Upper lobe of left lung (tissue), 6 donors: ENCODE measurements at places on chromosomes 6 and 20.

GRCh38 chr20:237489-237888, 10.4 kb downstream of the DEFB129 start:
- DNase-seq, result no peak

GRCh38 chr6:162056745-162057144, 670.8 kb downstream of the PRKN start:
- no peak for DNase-seq

- peak; percentile 87 for DNase-seq
These were observed 13.0 kb downstream of the SERPINB6 start for GRCh38 chr6:2958331-2958711.

- DNase-seq, result no peak
These were observed 79.6 kb downstream of the PTPN1 start for GRCh38 chr20:50589548-50590347.

DNA sequence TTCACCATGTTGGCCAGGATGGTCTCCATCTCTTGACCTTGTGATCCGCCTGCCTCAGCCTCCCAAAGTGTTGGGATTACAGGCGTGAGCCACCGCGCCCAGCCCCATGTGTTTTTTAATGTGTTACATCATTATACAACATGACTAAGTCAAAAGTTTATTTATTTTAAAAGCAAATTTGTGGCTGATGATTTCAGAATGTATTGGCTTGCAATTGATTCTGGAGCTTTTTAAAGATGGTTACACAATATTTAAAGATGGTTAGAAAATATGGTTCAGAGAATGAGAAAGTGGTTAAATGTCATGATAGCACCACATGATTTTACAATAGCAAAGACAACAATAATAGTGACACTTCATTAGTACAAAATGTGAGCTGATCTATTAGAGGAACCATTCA, 80.5 kb downstream of the SASH1 start:
- DNase-seq, result no peak

DNA sequence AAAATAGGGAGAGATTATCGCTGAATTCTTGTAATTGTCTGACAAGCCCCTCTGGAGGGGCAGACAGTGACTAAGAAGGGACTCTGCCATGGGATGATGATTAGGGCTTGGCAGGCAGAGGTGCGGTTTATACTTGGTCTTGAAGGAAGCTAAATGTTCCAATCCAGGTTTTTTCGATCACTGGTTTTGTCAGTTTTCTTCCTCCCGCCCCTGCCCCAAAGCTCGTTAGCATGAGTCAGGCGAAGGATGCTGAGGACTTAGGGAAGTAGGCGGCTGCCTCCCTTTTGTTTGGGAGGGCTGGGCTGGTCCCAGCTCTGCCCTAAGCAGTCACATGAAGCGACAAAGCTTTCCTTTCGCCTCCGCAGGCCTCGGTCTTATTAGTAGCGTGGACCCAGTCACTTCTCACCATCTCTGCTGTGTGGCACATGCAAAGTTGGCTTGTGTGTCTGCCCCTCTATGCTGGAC, 314.2 kb downstream of the CDC5L start:
- DNase-seq, result no peak

DNA sequence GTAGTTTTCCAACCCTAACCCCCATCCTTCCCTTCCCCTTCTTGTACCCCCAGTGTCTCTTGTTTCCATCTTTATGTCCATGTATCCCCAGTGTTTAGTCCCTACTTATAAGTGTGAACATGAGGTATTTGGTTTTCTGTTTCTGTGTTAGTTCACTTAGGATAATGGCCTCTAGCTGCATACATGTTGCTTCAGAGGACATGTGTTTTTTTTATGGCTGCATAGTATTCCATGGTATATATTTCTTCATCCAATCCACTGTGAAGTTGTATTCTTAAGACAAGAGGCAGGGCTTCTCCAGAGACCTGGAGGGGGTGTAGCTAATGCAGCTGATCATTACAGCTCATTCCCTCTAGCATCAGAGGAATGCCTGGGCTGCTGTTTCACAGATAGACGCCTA, 4.2 kb downstream of the DNAH8 start:
- no peak for DNase-seq

GRCh38 chr6:38566295-38567030, 73.3 kb downstream of the BTBD9 start:
- no peak for DNase-seq

DNA sequence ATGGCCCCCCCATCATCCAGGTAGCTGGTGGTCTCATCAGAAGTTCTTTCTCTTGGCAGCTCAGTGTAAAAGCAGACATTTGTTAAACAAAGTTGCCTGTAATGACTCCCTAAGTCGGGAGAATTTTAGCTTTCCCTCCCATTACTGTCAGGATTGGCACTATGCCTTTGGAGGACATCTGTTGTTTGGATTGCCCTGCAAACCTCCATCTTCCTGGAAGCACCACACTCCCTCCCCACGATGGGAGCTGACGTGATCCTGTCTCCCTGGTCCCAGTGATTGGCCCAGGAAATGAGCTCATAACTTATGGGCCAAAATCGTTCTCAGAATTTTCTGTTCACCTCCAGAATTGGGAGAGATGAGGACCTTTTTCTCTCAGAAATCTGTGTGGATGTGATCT, 42.6 kb upstream of the CNR1 start:
- DNase-seq, result no peak

- DNase-seq, result no peak
These were observed 55.8 kb downstream of the TMEM200A start for GRCh38 chr6:130421585-130421984.

DNA sequence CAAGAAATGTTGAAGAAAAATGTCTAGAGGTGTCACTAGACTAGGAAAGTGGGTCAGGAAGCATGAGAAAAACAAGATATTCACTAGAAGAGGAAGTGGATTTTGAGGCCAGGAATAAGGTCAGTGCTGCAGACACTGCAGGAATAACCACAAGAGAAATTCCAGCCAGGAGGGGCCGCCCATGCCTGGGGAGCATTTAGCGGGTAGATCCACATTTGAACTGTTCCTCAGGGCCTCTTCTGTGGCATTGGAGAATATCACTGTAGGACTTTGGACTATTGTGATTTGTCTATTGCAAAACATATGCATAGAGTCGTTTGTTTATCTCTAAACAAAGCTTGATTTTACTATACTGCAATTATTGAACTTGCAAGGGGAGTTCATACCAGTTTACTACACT, 49.6 kb upstream of the CCDC28A start:
- no peak for DNase-seq

DNA sequence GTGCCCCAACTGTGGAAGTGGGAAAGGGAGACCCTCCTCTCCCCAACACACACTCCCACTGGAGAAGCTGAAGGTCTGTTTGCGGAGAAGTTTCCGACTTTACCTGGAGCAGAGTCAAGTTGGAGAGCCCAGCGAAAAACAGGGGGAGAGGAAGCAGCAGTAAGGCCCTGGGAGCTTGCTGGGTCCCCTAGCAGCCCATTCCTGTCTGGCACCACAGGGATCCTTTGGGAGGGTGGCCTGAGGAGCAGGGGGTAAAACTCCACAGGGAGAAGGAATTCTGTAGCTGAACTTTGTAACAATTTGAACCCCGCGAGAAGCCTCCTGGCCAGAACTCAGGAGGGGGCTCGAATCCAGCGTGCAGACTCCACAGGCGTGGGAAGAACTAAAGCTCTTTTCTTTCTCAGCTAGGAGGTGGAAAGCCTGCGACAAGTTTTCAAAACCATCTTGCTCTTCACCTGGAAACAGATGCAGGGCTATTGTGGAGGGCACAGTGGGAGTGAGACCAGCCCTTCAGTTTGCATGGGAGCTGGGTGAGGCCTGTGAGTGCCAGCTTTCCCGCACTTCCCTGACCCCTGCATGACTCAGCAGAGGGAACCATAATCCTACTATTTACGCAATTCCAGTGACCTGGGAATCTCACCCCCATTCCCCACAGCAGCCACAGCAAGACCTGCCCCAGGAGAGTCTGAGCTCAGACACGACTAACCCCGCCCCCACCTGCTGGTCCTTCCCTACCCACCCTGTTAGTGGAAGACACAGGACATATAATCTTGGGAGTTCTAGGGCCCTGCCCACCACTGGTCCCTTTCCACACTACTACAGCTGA, 25.8 kb downstream of the SERPINB9 start:
- DNase-seq, result no peak

DNA sequence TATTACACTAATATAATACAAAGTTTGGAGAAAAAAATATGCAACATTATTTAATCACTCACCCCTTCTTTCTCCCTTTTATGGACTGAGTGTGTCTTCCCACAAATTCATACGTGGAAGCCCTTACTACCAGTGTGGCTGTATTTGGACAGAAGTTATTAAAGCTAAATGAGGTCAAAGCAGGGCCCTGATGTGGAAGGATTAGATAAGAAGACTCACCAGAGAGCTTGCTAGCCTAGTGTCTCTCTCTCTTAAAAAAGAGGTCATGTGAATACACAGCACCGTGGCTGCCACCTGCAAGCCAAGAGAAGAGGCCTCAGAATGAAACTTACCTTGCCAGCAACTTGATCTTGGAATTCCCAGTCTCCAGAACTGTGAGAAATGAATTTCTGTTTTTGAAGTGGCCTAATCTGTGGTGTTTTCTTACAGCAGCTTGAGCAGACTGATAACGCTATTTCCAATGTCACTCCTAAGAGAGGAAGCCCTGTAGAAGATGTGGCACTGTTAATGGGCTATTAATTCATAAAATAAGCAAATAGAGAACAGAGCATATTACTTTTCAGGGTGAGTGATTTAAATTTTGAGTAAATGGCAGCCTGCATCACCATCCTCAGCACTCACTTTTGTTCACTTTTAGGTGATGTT, 233.4 kb downstream of the TBC1D7 start:
- no peak for DNase-seq

GRCh38 chr6:80151635-80152034, 45.2 kb downstream of the BCKDHB start:
- DNase-seq, result no peak

GRCh38 chr6:30769088-30769852, 24.9 kb upstream of the IER3 start:
- no peak for DNase-seq

DNA sequence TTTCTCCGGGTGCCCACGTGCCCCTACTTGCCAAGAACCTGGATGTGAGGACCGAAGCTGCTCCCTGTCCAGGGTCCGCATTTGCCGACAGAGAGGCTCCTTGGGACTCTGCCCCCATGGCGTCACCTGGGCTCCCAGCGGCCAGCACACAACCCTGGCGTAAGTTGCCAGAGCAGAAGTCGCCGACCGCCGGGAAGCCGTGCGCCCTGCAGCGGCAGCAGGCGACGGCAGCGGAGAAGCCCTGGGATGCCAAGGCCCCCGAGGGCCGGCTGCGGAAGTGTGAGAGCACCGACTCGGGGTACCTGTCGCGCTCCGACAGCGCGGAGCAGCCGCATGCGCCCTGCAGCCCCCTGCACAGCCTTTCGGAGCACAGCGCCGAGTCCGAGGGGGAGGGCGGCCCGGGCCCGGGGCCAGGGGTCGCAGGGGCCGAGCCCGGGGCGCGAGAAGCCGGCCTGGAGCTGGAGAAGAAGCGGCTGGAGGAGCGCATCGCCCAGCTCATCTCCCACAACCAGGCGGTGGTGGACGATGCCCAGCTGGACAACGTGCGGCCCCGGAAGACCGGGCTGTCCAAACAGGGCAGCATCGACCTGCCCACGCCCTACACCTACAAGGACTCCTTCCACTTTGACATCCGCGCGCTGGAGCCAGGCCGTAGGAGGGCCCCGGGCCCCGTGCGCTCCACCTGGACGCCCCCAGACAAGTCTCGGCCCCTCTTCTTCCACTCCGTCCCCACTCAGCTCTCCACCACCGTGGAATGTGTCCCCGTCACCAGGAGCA, 28.3 kb downstream of the ZNF831 start:
- DNase-seq, result no peak

- no peak for DNase-seq
These were observed 2.6 kb downstream of the ZNF165 start for GRCh38 chr6:28082939-28083338.

DNA sequence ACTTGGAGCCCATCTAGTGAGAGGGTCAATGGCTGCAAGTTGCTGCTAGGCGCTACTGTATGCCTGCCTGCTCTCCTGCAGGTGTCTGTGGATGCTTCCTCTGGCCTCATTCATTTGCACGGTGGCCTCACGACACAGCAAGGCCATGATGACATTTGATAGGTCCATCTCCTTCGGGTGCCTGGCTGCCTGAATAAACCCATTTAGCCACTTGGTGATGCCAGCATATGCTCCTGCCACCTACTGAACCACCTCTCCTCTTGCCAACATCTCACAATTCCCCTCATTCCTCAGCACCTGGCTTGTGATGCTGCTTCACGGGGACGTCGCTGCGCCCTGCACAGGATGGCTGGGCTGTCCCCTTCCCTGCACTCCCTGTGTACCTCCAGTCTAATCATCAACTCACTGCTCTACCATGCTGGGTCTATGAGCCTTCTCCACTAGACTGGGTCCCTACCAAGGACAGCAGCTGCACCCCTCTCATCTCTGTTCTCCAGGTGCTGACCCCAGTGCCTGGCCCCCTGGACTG, 51.1 kb downstream of the AGPAT4 start:
- DNase-seq, result no peak

DNA sequence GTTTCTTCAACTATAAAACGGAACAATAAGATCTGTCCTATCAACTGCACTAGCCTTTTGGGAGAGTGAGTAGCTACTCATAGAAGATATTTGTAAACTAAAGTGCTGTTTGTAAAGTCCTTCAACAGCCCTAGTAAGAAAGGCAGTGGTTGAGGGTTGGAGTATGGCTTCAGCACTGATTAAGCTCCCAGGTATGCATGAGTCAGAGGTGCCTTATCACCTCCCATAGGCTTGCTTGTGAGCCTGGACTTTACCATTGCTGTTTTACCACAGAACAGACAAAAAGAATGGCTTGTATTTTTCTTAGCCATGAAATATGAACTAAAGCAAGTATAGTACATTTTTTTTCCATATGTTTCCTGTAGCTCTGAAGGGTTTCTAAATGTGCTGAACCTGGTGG, 44.1 kb downstream of the SAMD3 start:
- no peak for DNase-seq
